Stimulated activated CD4-positive, alpha-beta T cell treated with anti-CD3 and anti-CD28 coated beads, Interleukin-1b, Interleukin-23, amount 100 ng/mL, for 24 hours (primary cell): ENCODE measurements at places on chromosomes 1 and 21.
A peak's percentile ranks its signal among the peaks of the same experiment; 100 is the strongest.

- DNase-seq: no peak
Measured at GRCh38 chr1:89873288-89873687, 52.5 kb downstream of the LRRC8D start.

- no peak for DNase-seq
Measured at GRCh38 chr1:29789221-29789909, 553.0 kb downstream of the PTPRU start.

DNA sequence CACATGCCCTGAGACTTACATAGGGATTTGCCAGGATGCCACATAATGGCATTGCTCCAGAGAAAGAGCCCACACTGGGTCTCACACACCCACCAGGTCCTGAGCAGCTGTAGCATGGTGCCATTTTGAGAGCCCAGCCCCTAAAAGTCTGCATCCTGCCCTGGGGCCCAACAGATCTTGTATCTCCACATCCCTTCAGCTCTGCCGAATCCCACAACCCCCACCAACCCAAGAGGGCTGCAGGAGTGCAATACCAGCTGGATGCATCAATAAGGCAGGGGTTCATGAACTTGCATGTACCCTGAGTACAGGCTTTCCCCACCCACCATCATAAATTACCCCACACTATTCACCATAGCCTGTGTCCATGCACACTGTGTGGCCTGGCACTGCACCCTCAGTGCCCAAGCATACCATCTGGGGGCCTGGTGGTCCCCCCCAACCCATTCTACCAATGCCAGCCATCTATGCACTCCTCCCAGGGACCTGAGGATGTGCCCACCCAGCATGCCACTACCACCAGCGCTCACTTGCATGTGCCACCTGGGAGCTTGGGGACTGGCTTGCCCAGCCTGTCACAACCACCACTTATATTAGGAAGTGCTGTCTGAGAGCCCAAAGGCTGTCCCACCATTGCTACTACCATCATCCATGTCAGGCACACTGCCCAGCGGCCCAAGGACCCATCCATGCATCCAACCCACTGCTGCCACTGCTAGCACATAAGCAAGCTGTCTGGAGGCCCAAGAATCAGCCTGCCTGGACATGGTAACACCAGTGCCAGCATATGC is 4.1 kb upstream of the KRTAP12-2 start:
- no peak for DNase-seq

- DNase-seq: peak; percentile 19
Measured at GRCh38 chr1:110962892-110963690, 631 bp downstream of the LRIF1 start.

DNA sequence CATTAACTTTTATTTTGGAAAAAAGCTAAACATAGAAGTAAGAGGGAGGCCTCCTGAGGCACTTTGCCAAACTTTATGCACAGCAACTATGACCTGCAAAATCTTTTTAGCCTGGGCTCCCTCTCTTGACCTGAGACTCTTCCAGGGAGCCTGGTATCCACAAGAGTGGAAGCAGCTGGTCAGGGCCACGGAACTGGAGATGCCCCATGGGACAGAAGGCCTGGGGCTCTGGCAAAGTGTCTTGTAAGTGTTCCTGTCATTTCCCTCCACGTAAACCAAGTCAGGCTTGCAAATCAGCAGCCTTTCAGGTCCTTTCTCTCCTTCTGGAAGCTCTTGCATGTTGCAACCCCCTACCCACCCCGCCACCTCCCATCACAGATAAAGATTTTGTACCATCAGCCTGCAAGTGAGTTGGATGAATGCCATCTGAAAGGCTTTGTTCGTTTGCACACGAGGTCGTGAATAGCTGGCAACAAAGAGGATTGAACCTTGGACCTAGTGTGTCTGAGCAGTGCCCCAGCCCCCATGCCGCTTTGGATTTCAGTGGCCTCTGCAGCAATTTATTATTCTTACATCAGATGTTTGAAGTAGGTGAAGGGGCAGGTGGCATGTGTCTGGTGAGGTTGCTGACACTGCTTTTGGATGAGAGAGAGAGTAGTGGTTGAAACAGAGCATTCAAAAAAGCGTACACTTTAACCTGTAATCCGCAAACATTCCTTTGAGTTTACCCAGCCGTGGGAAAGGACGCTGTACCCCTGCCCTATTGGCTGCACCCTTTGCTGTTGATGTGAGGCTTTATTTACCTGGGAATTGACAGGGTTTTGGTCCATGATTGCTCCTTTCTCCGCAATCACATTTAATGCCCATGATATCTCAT is 91.6 kb downstream of the GALNT2 start:
- no peak for DNase-seq

- DNase-seq: no peak
Measured at GRCh38 chr21:32878661-32879060, 107.1 kb upstream of the PAXBP1 start.

DNA sequence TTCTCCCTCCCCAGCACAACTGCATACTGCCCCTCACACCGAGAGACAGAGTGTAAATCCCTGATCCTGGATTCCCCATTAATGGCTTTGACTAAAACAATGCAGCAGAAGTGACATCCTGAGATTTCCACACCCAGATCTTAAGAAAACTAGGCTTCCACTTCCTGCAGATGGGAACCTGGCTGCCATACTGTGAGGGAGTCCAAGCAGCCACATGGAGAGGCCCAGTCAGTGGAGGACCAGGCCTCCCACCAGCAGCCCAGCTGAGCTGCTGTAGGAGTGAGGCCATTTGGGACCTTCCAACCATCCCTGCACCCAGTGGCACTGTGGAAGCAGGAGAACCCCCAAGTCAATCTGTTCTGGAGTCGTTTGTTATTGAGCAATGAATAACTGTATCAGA is 120.6 kb downstream of the CRYAA start:
- no peak for DNase-seq
